Fibroblast of gingiva (primary cell): ENCODE measurements at places on chromosomes 16 and 17.

DNA sequence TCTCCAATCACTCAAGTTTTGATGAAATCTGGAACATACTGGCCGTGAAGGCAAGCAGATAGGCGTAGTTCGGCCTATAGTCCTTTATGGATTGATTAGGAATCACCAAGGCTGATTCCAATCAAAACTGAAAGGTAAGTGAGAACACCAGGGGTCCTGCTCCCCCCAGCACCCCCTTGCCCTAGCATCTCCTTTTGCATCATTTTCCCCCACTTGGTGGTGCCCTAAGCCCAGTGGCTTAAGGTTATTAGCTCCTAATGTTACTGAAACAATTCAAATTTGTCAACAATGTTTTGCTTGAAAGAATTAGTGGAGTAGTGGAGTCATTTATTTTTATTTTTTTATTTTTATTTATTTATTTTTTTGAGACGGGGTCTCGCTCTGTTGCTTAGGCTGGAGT, 4.9 kb downstream of the SLFN14 start:
- DNase-seq = no peak

DNA sequence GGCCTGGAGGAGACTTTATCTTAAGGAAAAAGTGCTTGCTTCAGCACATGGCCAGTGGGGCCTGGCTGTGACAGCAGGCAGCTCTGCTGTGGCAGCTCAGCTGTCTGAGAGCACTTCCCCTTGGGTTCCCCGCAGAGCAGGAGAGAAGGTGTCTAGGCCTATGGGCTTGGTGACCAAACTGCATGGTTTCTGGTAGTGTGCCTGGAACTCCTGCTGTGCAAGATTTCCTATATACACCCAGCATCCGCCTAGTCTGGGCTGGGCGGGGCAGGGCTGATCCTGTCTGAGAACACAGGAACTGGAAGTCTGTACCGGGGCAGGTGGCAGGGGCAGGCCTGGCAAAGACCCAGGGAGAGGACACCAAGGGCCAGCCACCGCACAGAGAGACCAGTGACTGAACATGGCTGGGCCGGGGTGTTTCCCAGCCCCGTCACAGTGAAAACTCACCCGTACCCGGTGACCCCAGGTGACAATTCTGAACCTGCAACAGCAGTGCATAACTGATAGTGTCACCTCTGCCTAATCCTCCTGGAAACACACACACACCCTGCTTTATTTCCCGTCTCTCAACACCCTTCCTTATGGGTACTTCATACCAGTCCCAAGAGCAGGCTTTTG, 39.3 kb downstream of the CHD9 start:
- no peak for DNase-seq

GRCh38 chr17:7846765-7847661, 7.9 kb upstream of the TMEM88 start:
- DNase-seq = no peak

- peak; percentile 34 for DNase-seq
Measured at GRCh38 chr17:81428121-81428515, 32.9 kb downstream of the BAHCC1 start.

- no peak for DNase-seq
Measured at GRCh38 chr16:86734543-86735460, 156.5 kb downstream of the FOXL1 start.

DNA sequence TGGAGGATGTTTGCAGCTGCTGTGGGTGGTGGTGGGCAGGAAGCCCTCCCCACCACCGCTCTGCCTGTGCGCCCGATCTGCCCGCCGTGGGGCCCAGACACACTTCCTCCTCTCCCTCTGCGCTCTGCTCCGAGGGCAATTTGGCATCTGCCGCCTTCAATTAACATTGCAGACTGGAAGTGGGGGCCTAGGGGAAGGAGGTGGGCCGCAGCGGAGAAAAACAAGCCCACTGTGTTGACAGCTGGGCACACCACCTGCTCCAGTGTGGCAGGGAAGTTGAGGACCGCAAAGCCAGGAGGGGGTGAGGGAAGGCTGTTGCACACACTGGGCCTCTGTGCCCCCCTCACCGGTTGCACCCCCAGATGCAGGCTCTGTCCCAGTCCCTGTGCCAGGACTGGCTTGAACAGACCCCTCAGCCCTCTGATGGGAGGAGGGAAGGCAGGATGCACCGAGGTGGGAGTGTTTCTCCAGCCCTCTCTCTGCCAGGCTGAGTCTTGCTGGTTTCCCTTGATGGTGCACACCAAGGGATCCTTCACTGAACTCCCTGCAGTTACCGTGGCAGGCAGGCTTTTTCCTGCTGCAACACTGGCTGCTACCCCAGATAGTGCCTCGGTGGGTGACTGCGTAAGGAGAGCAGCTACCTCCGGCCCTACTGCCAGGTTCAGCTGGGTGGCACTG, 72.8 kb upstream of the MED9 start:
- DNase-seq = no peak

GRCh38 chr17:50803676-50804075, 31.7 kb upstream of the WFIKKN2 start:
- DNase-seq = no peak

DNA sequence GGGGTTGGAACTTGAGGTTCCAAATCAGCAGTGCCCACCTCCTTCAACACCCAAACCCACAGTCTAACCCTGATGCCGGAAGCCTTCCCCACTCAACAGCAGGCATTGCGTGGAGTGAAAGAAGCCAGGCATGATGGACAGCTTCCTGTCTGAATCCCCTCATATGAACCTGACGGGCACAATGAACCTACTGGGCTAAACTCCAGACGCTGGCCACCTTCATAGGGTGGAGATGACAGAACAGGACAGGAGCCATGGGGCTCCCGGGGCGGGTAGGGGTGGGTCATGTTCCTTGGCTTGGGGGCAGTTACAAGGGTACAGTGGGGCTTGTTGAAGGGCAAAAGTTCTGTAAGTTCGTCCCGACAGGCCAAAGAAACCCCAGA, 460 bp upstream of the HSBP1 start:
- no peak for DNase-seq

GRCh38 chr17:18038149-18038850, 668 bp downstream of the ATPAF2 start:
- no peak for DNase-seq

- DNase-seq = no peak
Measured at GRCh38 chr17:82029391-82029790, 2.1 kb upstream of the RAC3 start.

DNA sequence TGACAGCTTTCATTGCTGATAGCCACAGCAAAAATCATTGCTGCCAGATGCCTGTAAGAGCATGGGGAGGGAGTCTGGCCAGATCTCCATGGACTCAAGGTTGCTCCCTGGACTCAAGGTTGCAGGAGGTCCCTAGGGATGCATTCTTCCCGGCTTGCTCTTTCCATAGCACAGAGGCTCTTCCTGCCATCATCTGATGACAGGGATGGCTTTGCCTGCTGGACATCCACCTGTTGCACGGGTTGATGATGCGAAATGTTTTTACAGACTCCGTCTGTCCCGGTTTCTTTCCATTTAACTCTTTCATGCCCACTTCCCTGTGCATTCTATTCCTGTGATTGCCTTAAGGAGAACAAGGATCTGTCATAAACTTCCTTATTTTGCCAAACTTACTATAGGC, 115.6 kb upstream of the HSBP1 start:
- DNase-seq = no peak

DNA sequence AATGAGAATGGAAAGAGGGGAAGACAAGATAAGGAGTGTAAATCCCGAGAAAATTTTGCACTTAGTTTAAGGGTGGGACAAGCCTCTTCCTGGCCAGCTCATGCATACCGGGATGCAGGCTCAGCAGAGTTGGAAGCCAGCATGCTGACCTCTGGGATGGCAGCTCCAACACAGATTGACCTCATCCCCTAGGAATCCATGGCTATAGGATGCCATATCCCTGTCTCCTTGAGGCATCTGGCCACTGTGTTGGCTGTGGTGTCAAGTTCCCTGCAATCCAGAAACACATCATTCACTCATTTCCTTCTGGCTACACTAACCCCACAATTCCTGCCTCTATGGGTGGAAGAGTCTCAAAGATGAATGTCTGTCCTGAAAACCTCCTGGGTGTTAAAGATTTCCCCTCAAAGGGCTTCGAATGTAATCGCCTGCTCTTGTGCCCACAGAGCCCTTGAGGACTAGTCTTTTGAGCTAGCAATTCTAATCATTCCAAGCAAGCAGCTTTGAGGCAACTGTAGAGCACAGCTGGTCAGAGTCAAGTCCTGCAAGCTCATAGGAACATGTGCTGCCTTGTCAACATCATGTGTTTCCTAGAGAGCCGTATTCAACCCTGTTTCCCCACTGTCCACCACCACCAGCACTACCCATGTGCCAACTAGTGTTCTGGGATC, 141.4 kb downstream of the PMP22 start:
- DNase-seq = peak; percentile 67

DNA sequence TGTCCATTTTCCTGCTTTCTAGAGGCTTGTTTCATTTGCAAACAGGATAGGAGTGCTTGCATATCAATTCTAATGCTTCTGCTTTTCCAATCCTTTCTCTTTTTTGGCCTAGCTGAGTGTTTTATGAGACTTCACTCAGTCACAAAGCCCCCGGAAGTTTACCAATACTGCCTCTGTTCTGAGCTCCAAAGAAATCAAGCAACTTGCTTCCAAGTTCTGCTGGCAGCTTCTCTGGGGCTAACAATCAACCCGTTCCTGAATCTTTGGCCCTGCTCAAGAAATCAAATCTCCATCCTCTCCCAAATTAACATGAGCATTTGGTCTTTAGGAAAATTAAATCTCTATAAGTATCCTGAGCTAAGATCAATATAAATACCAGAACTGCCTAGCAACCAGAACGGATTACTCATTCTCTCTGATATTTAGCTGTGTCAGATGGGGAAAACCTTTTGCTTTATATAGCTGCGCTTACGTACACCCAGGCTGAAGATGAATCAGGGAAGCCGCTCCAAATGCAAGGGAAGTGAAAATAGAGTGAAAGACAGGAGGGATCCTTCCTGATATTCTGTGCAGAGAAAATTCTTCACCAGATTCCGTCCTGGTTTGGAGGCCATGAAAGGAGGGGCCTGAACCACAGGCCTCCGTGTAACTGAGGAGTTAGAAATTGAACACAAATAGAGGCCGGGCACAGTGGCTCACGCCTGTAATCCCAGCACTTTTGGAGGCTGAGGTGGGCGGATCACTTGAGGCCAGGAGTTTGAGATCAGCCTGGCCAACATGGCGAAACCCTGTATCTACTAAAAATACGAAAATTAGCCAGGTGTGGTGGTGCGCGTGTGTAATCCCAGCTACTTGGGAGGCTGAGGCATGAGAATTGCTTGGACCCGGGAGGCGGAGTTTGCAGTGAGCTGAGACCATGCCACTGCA, 23.3 kb upstream of the GRB2 start:
- peak; percentile 70 for DNase-seq

GRCh38 chr16:28250999-28251398, 39.2 kb upstream of the XPO6 start:
- no peak for DNase-seq

DNA sequence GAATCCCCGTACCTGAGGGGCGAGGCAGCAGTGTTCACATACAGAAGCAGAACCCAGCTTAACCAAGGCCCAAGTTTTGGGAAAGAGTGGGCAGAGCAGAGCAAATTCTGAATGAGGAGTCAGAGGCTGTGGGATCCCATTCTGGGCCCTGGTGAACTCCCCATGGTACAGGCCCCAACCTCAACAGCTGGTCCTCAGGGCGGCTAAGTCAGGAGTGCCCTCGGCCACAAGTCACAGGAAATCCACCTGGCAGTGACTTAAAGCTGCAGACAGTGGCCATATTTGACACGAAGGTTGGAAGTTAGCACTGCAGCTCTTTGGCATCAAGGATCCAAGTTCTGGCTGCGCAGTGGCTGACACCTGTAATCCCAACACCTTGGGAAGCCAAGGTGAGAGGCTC, 237.1 kb downstream of the PARN start:
- no peak for DNase-seq

DNA sequence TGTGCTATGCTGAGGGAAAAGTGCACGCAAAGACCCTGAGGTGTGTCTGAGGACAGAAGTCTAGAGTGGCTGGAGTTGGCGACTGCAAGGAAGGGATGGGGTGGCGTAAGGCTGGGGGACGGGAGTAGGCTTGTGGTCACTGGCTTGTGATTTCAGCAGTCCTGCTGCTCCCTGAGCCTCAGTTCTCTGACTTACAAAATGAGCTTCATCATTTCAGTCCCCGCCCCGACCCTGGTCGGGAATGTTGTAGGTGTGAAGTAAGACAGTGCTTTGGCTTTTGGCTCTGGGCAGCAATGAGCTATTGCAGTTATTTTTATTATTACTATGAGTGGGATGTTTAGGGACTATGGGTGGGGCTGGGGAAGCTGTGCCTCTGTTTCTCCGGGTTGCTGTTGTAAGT, 8.6 kb downstream of the ADGRG1 start:
- peak; percentile 7 for DNase-seq

DNA sequence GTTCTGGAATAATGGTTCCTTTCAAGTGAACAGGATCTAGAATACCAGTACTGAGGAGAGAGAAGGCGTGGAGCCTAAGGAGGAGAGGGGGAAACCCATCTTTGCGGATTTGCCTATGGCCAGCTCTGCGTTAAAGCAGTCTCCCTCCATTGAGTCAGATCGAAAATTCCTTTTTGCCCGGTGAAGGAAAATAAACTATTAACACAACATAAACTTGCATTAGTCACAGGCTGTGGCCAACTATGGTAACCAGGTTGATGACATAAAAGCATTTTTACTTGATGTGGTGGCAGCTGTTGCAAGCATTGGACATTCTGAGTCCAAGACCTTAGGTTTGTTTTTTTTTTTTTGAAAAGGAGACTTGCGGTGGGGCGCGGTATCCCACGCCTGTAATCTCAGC, 8.9 kb downstream of the LDAF1 start:
- peak; percentile 71 for DNase-seq

- DNase-seq = no peak
Measured at GRCh38 chr17:9236286-9237052, 215.2 kb downstream of the NTN1 start.

DNA sequence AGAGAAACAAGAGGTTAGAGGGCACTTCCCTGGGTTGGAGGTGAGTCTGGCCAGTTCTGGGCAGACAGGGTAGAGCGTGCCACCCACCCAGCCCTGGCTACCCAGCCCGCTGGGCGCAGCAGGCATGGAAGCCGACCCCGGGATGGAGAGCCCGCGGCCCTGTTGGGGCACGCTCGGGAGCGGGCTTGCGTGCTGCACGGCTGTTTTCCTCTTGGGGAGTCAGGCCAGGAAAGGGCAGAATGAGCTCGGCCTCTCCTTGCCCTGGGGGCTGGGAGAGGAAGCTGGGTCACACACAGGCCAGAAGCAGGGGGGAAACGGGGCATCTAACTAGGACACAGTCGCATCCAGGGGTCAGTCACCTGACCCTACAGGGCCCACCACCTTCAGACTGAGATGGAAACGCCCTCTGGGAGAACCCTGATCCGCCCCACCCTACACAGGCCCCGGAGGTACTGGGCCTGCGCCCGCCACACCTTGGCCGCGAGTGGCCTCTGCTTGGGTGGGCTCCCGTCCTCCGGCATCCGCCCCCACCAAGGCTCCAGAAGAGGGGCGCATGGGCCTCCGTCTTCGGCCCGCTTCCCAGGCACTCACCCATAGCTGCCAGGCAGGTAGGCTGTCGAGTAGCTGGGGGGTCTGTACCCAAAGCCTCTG, 1.2 kb downstream of the SOX15 start:
- no peak for DNase-seq

DNA sequence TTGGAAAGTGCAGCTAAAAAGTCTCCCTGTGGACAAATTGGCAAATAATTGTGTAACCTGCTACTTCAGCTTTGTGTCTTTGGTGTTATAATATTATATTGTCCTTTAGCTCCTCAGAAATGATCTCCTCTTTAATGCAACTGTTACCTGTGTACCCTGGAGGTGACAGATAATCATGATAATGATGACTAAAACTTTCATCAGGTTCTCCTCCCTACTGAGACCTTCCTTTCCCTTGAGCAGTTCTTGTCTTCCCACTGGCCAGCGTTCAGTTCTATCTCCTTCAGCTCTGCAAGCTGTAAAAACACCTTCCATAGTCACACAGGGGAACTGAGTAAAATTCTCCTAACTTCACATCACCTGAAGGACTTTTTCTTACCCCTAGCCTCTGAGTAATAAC, 14.7 kb downstream of the KRT12 start:
- no peak for DNase-seq
